ENCODE measurements at places on chromosomes 11 and 22.

GRCh38 chr11:82927264-82927880 lies 25.8 kb downstream of the DDIAS start:
- peak; percentile 60 for DNase-seq

DNA sequence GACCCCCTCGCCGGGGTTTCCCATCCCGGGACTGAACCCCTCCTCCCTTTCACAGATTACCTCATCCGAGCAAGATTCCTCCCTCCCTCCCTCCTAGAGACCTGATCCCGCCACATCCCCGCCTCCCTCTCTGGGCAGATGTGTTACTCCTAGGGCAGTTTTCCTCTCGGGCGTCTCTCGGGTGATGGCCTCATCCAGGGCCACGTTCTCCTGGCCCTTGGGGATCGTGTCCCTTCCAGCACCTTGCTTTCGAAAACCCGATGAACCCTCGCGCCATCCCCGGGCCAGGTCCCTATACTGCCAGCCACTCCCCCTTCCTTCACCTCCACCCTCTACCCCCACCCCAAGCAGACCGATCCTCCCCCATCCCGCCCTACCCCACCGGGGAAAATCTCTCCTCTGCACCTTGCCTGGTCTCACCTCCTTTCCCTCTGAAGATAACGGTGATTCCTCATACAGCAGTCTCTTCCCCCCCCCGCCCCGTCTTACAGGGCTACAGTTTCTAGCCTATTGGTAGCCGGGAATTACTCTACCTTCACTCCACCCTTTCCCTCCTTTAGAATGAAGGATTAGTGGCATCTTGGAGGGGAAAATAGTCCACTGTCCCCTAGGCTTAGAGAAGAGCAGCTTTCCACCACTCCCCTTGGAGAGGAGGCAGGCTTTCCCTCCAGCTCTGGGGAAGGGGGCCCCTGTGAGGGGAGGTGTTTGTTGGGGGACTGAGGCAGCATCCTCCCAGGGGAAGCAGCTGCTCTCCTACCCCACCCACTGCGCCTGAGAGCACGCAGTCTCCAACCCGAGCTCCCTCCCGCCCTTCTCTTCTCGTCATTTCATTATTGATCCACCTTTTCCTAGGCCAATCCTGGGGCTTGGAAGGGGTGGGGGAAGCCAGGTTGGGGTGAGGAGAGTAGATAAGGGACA lies 1.2 kb downstream of the KMT2A start:
- no peak for DNase-seq

- DNase-seq = no peak
These were observed 156.4 kb downstream of the FAM181B start for GRCh38 chr11:82577246-82577645.

DNA sequence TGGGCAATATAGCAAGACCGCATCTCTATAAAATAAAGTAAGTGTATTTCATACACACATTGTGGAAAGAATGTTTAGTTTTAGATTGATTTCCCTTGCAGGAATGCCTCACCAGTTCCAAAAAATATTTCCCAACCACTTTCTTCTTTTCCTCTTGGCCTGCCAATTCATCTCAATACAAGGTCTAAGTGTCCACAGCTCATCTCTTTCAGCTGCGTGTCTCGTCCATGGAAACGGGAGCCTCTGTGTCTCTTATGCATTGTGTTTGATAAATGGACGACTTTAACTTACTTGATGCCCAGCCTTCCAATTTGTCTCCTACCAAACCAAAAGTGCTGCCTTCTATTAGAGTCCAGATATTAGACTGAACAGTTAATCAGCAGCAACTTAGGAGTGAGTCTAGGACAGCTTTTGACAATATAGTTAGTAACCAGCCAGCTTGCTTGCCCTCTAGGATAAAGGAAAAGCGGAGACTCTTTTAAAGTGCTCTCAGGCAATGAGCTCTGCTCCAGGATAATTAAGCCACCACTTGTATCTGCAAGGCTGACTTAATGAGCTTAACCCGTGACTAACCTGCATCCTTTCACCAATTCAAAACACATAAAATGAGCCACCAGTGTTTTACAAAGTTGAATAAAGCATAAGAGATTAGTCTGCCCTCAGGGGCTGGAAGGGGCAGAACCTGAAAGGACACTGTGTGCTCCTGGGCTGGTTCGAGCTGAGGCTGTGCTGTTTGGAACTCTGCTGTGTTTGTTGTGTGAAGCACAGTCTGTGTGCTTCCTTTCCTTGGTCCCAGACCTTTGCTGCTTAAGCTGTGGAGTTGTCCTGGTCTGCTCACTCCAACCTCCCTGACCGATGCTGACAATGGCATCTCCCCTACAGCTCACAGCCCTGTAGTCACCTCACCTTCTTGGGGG lies 27.5 kb downstream of the FBXO7 start:
- no peak for DNase-seq

DNA sequence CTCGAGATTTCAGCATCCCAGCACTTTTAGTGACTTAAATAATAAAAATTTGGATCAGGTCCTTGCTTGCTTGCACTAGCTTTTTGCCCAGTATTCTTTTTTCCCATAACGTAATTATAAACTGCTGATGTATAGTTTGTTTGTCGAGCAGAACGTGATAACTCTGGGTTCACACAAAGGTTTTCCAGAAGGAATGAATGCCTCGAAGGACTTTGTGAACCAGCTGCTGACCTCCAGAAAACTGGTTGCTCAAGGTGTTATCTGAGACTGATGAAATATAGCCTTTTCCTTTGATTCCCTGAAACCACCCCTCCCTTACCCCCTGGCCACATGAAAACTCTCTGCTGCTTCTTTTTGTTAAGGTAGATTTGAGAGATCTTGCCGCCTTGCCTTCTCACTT lies 229.1 kb upstream of the CARD18 start:
- no peak for DNase-seq

GRCh38 chr11:125305345-125305744 lies 140.8 kb downstream of the PKNOX2 start:
- DNase-seq = no peak

- no peak for DNase-seq
These were observed 149.1 kb upstream of the SOX6 start for GRCh38 chr11:16505481-16505880.

DNA sequence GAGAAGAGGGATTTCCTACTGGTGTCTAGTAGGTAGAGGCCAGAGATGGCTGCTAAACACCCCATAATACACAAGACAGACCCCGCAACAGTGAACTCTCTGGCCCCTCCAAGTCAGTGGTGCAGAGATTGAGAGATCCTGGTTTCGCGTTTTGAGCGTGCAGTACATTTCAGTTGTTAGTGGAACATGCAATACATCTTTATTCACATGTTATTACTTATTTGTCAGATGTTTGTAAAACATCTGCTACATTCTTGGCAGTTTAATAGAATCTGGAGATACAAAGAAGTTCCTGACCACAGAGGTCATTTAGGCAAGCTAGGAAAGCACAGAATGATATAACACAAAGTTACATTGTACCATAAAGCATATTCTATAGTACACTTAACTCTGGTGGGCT lies 41.5 kb downstream of the ST3GAL4 start:
- no peak for DNase-seq

- DNase-seq = no peak
These were observed 12.0 kb downstream of the OR8A1 start for GRCh38 chr11:124581817-124582216.

DNA sequence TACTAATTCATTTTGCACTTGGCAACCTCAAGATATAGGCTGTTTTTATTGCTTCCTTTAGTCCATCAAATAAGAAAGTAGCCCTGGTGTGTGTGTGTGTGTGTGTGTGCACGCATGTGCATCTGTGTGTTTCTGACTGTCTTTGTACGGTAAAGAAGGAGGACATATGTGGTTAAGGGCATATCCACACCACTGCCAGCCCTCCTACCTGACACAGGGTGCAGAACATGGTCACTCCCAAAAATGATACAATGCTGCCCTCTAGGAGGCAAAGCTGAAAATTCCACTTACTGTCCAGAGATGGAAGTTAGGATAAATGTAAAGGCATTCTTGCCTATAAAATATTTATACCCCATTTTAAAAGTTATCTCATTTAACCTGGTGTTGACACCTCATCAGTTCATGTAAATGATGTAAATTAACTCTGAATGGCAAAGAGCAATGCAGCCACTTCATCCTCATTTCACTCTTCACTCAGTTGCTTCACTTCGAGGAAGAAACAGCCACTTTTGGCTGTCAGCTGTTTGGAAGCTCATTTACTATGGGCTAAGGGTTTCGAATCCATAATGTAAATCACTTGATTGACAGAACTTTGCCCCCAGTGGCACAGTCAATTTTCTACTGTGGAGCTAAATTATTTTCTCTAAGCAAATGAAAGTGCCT lies 83.1 kb upstream of the MTNR1B start:
- DNase-seq = peak; percentile 30

DNA sequence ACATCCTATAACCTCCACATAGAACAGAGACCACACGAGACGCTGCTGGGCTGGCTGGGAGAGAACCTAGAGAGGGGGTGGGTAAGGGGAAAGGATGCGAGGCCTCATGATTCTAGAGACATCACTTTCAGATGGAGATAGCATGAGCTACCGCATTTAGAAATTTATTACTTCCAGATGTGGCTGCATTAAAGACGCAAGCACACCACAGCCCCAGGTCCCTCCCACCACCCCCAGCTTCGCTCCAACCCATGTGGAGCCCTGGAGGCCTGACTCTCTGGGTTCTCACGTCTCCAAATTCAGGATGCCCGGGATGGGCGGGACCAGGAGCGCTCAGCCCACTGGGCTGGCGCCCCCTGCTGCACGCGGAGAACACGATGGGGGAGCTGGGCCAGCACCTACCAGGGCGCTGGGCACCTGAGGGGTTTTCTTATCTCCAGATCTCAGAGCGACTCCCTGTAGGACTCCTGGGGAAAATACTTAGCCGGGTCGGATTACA lies 13.6 kb downstream of the MRPL21 start:
- no peak for DNase-seq

DNA sequence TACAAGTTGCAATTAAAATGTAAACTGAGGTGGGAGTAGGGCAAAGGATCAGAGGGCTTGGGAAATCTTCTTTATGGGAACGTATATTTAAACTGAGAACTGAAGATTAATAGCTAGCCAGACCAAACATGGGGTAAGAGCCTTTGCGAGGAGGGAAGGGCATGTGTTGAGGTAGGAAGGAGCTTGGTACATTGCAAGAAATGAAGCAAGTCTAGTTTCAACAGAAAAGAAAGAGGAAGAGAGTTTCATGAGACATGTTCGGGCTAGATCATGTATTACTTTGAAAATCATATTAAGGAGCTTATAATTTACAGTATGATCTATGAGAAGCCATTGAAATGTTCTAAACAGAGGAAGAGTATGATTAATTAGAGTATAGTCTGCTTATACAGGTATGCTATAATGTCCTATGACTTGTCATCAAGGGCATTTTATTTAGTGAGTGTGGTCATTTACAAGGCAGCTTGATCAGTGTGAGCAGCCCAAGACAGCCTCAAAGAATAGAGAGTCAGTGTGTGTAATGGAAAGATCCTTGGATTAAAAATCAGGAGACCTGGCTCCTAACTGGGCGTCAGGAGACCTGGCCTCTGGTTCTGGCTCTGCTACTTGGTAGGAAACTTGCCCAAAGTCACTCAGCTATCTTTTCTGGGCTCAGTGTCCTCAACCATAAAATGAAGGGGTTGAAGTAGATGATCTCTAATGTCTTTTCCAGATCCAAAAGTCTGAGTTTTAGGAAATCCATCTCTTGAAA lies 10.9 kb downstream of the GAS2 start:
- DNase-seq = peak; percentile 85

GRCh38 chr11:93303689-93304088 lies 26.9 kb upstream of the DEUP1 start:
- no peak for DNase-seq

DNA sequence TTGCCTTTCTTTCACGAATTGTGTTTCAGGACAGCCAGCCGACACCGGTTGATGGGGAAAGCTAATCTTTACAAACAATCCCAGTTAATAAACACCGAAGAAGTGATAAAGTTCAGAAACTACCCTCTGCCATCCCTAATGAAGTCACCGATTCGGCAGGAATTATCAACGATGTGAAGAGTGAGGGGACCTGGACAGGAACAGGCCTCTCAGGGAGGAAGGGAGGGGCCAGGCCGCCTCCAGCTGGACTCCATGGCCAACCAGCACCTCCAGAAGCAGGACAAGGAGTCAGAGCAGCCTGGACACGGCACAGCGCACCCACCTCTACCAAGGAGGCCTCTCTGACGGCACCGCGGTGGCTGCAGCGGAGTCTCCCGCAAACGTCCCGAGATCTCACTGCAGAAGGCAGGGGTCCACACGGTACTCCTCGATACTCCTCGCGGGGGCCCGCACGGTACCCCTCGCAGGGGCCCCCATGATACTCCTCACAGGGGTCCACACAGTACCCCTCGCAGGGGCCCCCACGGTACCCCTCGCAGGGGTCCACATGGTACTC lies 3.9 kb downstream of the TOLLIP start:
- DNase-seq = no peak

GRCh38 chr22:28021116-28021997 lies 102.3 kb upstream of the PITPNB start:
- DNase-seq = no peak

DNA sequence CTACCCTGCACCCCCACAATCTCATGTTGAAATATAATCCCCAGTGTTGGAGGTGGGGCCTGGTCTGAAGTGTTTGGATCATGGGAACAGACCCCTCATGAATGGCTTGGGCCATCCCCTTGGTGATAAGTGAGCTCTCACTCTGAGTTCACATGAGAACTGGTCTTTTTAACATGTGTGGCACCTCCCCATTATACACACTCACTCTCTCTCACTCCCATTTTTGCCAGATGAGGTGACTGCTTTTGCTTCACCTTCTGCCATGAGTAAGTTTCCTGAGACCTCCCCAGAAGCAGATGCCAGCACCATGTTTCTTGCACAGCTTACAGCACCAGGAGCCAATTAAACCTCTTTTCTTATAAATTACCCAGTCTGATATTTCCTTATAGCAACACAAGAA lies 32.1 kb upstream of the DRD2 start:
- DNase-seq = no peak

DNA sequence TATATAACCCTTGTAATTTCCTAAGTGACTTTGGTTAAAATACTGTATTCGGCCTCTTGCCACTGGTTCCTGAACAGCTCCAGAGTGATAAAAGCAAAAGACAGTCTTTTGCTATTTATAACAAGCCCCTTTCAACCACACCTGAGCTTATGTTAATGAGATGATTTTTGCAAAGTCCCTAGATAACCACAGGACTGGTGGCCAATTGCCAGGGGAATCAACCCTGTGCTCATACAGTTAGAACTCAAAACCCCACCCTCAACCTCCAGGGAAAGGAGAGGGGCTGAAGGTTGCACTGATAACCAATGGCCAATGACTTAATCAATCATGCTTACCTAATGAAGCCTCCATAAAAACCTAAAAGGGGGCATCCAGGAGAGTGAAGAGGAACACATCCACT lies 77.9 kb downstream of the SIK3 start:
- no peak for DNase-seq

- no peak for DNase-seq
These were observed 96.1 kb downstream of the MORC2 start for GRCh38 chr22:30872285-30873041.

- no peak for DNase-seq
These were observed 11.8 kb downstream of the ANO9 start for GRCh38 chr11:429931-430456.

DNA sequence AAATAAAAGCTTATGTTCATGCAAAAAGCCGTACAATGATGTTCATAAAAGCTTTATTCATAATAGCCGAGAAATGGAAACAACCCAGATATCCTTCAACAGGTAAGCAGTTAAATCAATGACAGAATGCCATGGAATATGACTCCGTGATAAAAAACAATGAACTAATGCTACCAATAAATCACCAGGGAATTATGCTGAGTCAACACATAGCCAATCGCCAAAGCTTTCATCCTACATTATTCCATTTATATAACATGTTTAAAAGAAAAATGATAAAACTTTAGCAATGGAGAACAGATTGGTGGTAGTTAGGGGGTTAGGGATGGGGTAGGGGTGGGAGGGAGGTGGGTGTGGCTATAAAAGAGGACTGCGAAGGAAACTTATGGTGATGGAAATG lies 356.4 kb downstream of the TENM4 start:
- no peak for DNase-seq
